CD4-positive, alpha-beta T cell treated with Interleukin-12 subunit alpha and Interleukin-12 subunit beta, for 1 hour (primary cell): ENCODE measurements at places on chromosomes 12 and 14.
A peak's percentile ranks its signal among the peaks of the same experiment; 100 is the strongest.

DNA sequence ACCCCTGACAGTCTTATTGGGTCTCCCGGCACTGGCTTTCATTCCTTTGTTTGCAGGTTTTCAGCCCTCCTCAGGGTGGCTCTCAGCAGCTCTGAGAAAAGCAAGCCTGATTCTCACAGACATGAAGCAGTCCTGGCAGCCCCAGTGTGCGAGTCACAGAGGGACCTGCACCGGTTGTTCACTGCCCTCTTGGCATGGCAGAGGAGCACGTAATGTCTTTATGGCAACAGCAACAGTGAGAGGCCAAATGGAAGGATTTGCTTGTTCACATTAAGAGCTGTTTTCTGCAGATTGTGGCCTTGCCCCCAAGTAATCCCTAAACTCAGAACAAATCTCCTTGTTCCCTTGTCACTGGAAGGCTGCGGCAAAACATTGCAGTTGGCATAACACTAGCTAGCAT is 3.4 kb downstream of the KCNA5 start:
- DNase-seq: no peak

- no peak for DNase-seq
Measured at GRCh38 chr14:81178063-81178462, 42.7 kb downstream of the GTF2A1 start.

- DNase-seq: peak; percentile 18
Measured at GRCh38 chr12:42296503-42297109, 29.3 kb downstream of the ZCRB1 start.

DNA sequence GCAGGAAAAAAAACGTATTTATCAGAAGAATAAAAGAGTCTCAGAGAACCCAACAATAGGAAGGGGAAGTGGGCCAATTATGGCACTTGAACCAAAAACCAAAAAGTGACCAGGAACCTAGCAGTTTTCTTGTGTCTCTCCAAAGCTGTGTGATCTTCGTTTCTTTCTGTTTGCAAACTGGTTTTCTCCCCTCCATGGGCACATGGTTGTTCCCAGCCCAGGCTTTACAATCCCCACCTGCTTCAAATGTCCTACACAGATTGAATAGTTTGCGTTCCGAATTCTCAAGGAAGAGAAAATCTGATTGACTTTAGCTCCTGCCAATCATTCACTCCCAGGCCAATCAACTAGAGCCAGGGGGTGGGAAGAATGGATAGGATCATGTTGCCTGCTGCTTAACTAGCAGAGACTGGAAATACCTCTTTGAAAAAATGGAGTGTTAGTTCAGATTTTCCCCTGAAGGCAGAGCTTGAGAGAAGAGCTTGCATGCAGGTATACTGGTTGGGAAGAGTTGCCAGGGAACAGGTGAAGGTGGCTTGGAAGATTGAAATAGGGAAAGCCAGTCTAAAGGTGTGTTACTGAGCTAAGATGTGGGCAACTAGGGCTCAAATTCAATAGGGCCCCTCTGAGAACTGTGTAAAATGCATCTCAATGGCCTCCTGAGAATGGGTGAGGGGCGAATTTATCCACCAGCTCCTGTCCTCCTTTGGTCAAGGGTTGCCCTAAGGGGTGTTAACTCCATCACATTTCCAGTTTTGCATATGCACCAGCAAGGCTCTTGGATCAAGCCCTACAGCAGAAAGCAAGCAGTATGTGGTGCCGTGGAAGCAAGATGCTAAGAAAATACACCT is 106.4 kb upstream of the SRRM4 start:
- DNase-seq: no peak

GRCh38 chr12:10174986-10175614 is 3.2 kb upstream of the OLR1 start:
- no peak for DNase-seq

DNA sequence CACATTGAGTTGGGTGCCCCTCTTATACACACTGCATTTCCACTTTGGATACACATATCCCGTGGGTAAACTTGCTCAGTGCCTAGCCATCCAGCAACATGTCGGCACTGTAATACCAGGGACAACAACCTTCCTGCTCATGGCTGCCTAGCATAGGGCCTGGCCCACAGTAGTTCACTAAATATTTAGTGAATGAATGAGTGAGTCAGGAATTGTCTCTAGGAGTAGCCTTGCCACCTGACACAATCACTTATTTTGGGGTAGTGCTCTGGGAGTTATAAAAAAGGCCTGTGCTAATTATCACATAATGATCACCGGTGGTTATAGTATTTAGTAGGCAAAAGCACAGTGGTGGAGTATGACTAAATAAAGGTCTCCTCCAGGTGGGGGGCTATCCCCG is 8.5 kb upstream of the NUMB start:
- no peak for DNase-seq

GRCh38 chr12:67751381-67751928 is 102.9 kb downstream of the DYRK2 start:
- no peak for DNase-seq

DNA sequence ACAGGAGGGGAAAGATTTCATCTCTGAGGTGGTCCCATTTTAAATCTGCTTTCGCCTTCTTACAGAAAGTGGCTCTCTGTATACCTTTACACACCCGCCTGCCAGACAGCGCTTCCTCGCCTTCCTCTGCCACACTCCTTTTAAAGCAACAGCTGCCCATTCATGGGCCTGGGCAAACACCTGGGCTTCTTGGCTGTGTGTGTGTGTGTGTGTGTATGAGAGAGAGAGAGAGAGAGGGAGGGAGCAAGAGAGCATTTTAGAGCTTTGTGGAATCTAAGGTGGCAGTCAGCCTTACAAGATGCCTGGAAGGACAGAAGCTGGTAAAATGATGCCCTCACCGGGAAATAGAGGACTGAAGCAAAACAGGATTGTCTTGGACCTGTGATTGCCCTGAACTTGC is 20.0 kb downstream of the PTHLH start:
- DNase-seq: no peak

GRCh38 chr12:115158816-115159215 is 474.8 kb upstream of the TBX3 start:
- DNase-seq: no peak

- DNase-seq: no peak
Measured at GRCh38 chr12:126488806-126489205, 1423.6 kb downstream of the AACS start.

GRCh38 chr12:109670731-109671130 is 42.9 kb upstream of the FAM222A start:
- DNase-seq: no peak

DNA sequence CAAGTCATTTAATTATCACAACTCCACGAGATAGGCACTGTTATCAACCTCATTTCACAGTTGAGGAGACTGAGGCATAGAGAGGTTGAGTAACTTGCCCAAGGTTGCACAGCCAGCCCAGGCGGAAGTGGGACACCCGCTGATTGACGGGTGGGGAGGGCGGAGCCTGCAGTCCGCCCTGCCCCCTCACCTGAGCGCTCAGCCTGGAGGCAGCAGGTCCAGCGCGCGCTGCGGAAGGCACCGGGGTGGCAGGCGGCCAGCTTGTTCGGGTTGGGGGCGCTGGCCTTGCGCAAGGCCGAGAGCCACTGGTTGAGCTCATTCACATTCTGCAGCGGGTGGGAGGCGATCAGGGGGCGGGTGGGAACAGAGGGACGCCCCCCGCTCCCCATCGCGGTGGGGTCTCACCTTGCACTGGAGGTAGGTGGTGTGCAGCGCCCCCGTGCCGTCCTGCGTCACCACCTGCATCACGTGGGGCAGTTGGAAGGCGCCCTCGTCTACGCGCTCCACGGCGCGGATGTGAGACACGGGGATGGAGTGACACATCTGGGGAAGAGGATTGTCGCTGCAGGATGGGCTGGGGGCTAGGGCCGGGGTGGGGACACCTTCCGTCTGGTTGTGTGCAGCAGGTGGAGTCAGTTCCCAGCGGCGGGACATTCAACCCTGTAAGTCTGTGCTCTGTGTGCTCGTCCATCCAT is 31.7 kb downstream of the RASAL1 start:
- DNase-seq: peak; percentile 76

DNA sequence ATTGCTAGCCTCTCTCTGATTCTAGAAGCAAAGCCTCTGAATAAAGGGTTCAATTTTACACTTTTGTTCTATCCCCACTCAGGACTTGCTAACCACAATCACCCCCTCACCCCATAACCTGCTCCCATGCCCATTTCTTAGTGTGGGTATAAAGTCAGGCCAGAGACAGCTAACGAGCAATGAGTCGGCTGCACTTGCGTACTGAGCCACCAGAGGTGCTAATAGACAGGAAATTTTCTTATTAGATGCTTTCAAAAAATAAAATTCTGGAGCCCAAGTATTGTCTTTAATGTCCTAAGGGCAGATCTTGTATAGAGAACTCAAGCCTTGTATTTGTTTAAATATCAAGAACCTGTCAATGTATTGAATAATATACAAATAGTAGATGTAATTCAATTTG is 256.9 kb downstream of the SYT1 start:
- DNase-seq: no peak

DNA sequence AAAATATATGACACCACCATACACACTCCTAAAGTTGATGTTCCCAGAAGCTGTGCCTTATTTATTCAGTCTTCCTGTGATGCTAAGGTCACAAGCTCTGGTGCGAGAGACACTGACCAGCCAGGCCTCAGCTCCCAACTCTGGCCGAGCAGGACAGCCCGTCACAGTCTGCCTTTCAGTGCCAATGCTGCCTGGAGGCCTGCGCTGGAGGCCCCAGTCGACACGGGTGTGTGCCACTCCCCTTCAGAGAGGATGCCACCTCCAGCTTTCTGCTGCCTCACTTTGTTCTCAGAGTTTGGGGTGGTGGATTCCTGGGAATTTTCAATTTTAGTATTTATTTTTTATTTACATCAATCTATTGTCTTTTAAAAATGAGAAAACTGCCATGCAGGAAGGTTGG is 7.3 kb upstream of the PAPLN start:
- no peak for DNase-seq

DNA sequence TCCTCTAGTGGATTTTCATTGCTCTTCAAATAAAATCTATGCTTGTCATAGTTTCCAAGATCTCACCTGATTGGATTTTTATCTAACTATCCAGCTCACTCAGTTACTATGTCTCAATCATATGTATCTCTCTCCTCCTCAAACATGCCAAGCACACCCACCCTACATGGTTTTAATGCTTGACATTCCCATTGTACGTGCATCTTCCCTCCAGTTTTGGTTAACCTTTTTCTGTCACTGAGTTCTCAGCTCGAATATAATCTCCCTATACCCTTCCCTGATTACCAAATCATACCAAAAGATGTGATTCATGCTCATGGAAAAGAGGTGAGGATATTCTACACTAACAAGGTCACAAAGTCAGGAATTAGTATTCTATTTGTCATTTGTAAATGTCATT is 12.0 kb upstream of the PTPRQ start:
- DNase-seq: no peak

- DNase-seq: no peak
Measured at GRCh38 chr14:93566065-93566693, 135.4 kb downstream of the UNC79 start.

DNA sequence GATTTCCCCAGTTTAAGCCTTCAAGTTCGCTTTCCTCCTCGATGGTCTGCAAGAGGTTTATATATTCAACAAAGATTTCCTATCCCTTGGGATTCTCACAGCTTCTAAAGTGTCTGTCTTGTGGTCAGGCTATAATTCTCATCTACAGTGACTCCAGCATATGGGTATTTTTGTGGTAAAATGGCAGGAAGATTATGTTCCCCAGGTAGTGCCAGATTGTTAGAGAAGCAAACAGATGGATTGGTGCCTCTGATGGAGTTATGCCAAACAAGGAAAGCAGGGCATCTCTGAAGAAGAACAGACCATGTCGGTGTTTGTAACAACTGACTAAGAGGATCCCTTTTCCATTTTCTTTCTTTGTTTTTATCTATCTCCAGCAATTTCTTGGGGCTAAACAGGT is 5.5 kb upstream of the CCDC175 start:
- no peak for DNase-seq

DNA sequence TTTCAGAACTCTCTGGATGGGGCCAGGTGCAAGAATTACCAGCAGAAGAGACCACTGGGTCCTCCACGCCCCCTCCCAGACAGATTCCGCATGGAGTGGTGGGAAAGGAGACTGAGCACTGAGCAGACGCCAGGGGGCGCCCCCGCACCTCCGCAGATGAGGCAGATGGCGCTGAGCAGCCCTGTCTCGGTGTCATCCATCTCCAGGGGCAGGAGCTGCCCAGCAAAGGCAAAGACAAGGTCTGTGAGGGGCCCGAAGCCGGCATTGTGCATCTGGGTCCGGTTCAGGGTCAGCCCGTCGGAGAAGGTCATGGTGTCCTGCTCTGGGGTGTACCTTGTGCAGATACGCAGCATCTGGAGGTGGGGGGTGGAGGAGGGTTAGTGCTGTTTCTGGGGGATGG is 6.3 kb upstream of the ITGB7 start:
- DNase-seq: peak; percentile 85

DNA sequence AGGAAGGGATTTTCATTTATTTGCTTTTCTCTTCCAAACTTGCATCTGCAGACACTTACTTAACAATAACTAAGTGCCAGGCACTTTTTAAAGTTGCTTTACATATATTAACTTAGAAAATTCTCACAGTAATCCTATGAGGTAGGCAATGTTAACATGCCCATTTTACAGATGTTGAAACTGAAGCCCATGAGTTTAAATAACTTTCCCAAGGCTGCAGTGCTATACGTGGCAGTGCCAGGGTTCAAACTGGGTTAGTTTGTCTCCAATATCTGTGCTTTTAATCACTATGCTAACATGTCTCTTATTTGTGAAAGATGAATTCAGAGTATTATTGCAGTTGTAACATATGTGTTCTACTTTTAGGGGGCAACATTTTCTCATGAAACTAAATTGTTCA is 29.9 kb downstream of the PUS7L start:
- no peak for DNase-seq

DNA sequence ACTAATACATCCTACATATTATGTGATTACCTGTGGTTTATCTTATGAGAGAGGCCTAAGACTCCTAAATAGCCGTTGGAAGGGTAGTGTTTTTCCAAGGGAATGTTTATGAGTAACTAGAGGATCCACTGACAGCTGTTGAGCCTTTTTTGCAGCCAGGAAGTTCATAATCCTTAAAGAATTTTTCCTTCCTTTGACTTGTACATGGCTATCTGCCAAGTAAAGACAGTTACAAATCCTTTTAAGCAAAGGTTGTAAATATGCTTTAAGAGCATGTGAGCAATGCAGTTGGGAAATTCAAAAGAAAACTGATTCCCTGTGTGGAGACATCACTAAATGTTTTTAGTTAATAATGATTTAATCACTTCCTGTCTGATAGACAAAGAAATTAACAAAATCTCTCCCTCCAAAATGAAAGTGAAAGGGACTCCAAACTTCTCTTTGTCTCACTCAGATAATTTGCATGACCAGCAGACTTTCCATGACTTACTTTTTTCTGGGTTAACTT is 333.8 kb downstream of the PDZRN4 start:
- DNase-seq: peak; percentile 21

- DNase-seq: no peak
Measured at GRCh38 chr14:36281309-36281708, 39.1 kb downstream of the MBIP start.

DNA sequence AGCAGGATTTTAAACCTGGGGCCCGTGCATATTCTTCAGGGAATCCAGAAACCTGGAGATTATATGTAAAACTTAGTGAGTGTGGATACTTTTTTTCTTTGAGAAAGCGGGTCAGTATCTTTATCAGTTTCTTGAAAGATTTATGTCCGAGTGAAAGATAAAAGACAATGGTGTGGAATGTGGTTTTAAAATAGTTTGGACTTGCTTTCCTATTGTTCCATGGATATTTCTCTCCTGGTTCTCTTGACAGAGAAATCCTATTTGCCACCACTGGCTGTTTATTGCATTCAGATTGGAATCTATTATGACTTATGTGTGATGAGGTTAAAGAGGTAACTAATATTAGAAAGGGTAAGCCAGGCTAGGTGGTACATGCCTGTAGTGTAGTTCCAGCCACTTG is 27.4 kb downstream of the KTN1 start:
- no peak for DNase-seq
